ENCODE measurements at places on chromosomes 2 and 18.
A peak's percentile ranks its signal among the peaks of the same experiment; 100 is the strongest.

DNA sequence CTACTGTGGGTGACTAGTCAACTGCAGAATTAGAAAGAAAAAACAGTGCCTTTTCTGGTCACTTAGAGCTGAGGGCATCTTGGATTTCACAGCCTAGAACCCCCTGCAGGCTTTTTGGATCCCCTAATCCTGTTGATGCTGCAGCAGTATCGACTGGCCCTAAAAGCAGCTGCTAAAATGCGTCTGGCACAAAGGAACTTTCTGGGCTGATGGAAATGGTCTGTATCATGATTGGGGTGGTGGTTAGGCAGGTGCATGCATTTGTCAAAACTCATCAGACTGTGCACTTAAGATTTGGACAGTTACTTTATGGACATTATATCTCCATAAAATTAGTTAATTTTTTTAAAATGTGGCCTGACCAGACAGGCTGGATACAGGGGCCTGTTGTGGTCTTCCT is 149.8 kb downstream of the KLHL29 start:
- DNase-seq: no peak

- DNase-seq: no peak
These were observed 1404.3 kb downstream of the SUCLG1 start for GRCh38 chr2:83054751-83055150.

DNA sequence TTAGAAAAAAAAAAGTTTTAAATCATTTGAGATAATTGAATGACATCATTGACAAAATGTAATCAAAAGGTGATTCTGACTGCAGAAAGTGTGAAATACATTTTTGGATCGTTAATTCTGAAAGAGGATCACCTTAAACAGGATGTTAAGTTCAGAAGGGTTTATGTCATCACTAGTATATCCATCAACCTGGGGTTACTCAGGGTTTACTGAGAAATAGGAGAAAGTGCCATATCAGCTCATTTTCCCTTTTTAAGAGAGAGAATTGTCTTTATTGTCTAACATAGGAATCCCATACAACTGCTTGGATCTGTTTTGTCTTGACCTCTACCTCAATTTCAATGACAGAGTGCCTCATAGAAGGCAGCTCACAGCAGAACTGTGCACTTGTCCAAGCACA is 466.1 kb upstream of the LINC00305 start:
- DNase-seq: no peak

DNA sequence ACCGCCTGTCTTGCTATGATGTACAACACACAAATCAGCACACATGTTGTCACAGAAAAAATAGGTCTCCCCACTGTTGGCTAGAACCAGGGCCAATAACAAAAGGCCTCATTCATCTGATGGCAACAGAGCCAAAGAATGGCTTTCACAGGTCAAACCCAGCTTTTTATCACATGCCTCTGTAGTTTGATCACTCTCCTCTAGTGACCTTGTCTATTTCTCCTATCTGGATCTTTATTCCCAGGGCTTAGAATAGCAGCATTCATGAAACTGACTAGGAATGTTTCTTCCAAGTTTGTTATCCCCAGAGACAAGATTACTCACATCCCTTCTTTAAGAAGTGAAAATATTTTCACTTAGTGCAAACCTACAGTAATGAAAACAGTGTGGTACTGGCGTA is 285.8 kb upstream of the GYPC start:
- DNase-seq: peak; percentile 33

- no peak for DNase-seq
These were observed 31.2 kb upstream of the CDKL4 start for GRCh38 chr2:39275016-39275415.

GRCh38 chr2:29074411-29074810 is at the start of gene PCARE:
Gene PCARE (minus strand): TSS chr2:29074523. CDS start chr2:29074261, 262 bp downstream.
- no peak for DNase-seq

DNA sequence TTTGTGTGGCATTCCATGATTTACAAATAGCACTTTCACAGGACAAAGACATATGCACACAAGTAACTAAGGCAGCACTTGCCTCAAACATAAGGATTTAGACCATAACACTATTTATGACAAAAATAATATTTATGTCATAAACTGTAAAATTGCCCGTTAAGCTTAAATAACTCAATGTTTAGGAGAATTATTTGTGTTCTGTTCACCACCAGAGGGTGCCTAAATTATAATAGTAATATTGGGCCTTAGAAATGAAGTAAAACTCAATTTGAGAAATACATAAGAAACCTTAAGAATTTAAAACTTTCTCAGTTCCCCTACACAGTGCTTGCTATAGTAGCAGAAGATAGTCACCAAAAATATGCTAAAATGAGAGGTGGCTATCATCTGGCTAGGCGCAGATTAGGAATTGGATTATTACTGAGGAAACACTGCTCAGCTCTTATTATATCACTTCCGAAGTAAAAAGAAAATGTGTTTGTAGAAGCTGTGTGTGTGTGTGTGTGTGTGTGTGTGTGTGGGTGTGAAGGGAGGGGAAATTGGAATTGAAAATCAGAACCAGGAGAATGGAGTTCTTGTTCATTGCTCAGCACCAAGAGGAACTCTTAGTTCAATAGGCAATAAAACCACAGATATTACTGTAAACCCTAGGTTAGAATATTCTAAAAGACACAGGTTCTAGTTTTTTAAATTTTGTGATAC is 4.9 kb upstream of the CHN1 start:
- no peak for DNase-seq

- DNase-seq: peak; percentile 83
These were observed 7.6 kb upstream of the CHRNA1 start for GRCh38 chr2:174771631-174772471.

DNA sequence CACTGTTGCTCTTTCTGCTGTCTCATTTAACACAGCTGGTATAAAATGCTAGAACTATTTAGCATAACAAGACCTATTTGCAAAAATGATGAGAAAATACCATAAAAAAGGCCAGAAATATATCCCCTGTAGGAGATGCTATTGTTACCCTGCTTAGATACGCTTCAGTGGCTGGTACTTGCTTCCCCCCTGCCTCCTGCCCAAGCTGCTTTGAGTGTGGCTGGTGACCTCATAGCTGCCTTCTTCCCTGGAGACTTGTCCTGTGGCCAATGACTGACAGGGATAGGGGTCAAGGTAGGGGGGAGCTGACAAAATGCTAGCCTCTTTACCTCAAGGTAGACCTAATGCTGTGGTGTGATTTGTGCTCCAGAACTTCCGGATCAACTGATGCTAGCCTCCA is 150.2 kb upstream of the ZEB2 start:
- DNase-seq: no peak

- DNase-seq: no peak
These were observed 46.7 kb downstream of the EN1 start for GRCh38 chr2:118800736-118801135.

GRCh38 chr18:33326975-33327374 is 113.5 kb downstream of the CCDC178 start:
- no peak for DNase-seq

All from SW480 (cell line).